ENCODE measurements at places on chromosomes 2 and 18.
A peak's percentile ranks its signal among the peaks of the same experiment; 100 is the strongest.

DNA sequence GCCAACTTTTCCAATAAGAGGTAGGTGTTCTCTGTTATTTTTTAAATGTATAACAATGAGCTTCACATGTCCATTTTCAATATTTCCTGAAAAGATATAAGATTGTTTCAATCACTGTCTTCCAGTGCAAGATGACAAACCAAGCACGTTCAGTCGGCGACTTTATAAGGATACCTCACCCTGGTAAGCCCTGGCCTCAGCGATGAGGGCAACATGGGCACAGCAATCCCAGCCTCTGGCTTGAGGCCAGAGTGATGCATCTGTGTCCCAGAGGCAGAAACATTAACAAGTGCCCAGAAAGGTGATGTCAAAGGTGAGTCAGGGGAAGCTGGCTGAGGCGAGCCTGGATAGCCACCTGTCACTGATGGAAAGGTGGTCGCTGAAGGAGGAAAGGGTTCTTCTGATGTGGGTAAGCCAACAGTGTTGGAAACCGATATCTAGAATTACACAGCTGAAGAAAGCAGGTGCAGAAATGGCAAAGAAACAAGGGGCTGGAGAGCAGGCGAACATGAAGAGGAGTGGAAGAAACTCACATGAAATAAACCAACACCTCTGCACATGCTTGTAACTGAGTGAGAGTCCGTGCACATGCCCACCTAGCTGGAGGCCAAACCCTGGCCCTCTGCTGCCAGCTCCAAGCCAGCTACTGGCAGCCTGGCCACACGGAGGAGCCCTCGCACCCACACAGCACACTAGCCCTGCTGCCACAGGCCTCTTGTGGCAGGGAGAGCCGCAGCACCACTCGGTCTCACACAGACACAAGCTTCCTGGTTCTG is 65.5 kb downstream of the FBXO15 start:
- no peak for DNase-seq

DNA sequence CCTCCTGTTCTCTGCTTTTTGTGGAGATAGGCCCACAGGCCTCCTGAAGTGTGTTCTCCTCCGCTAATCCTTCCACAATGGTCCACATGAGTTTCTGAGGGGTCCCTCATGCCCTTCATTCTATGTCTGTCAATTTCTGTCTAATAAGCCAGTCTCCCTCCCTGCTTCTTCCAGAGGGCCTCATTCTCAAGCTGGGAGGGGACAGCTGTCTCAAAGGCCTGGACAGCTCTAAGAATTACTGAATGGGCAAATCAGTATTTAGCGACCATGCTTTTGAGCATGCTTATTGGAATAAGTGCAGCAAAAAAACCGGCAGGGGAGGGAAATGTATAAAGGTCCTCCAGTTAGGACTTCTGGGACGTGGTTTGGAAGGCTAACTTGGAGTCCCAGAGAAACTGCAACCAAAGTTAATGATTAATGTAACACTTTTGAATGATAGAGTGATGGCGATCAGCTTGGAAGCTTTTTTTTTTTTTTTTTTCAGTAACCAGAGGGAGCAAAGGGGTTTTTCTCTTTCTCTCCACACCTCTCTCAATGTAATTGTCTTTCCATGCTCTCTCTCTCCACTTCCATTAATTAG is 890.7 kb upstream of the POU3F3 start:
- DNase-seq: no peak

GRCh38 chr2:125169022-125169763 is 1144.1 kb downstream of the CNTNAP5 start:
- no peak for DNase-seq

GRCh38 chr2:240197462-240198139 is 57.1 kb upstream of the OTOS start:
- no peak for DNase-seq

GRCh38 chr2:11762799-11763461 is 16.5 kb downstream of the LPIN1 start:
- DNase-seq: no peak

DNA sequence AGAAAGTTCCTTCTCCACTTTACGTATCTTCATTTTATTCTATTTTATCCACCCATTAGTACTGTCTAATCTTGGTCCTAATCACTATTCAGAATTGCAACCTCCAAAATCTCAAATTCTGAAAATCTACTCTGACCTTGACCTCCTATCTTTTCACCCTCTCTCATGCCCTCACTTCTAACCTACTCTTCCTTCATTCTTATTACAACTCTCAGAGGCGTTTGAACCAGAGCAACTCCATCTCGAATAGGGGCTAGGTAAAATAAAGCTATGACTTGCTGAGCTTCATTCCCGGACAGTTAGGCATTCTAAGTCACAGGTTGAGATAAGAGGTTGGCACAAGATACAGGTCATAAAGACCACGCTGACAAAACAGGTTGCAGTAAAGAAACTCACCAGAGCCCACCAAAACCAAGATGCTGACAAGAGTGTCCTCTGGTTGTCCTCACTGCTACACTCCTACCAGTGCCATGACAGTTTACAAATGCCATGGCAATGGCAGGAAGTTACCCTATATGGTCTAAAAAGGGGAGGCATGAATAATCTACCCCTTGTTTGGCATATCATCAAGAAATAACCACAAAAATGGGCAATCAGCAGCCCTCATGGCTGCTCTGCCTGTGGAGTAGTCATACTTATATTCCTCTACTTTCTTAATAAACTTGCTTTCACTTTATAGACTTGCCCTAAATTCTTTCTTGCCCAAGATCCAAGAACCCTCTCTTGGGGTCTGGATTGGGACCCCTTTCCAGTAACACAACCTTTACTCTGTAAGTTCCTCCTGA is 11.4 kb downstream of the CCDC88A start:
- no peak for DNase-seq

DNA sequence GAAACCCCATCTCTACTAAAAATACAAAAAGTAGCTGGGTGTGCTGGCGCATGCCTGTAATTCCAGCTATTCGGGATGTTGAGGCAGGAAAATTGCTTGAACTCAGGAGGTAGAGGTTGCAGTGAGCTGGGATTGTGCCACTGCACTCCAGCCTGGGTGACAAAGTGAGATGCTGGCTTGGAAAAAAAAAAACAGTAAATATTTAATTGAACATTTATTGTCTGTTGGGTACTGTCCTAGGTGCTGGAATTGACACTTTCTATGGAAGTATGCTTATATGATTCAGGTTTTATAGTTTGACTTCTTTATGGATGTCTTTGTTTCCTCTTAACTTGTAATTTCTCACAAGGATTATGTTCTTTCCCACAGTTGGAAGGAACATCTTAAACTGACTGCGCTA is 633.1 kb upstream of the SETBP1 start:
- DNase-seq: no peak

- DNase-seq: no peak
Observed at GRCh38 chr2:217279556-217279955, 419.7 kb upstream of the TNP1 start.

DNA sequence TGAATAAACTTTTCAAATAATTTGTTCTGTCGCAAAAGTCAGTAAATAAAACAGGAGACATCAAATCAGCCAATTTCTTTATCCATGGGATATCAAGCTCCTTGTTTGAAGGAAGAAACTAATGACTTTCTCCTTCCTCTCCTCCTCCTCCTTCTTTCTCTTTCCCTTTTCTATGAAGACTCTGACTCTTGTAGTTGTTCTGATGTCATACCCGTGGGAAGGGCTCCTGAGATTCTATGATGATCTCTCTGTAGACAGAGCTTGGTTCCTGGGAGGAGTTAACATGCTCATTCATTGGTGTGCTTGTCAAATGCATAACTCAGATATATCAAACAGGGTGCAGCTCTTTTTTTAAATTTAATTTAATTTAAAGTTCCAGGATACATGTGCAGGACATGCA is 118.7 kb upstream of the KCTD1 start:
- DNase-seq: no peak

- DNase-seq: no peak
Observed at GRCh38 chr18:48806551-48807261, 144.1 kb downstream of the SMAD7 start.

GRCh38 chr2:239640676-239641578 is 240.1 kb upstream of the HDAC4 start:
- no peak for DNase-seq

DNA sequence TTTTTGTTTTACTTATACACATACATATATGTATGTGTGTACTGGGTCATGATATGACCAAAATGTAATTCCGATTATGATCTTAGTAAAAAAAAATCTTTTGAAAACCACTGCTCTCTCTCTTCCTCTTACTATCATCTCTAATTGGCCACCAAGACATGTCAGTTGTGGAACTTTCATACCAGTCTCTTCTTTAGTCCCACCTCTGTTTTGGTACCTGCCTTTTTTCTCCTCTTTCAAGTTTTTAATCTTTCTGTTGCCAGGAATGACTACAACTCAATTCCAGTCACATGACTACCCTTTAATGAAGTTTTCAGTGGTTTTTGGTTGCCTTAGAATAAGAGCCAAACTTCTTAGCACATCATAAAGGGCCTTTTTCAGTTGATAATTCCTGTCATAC is 17.1 kb downstream of the RBM44 start:
- no peak for DNase-seq

DNA sequence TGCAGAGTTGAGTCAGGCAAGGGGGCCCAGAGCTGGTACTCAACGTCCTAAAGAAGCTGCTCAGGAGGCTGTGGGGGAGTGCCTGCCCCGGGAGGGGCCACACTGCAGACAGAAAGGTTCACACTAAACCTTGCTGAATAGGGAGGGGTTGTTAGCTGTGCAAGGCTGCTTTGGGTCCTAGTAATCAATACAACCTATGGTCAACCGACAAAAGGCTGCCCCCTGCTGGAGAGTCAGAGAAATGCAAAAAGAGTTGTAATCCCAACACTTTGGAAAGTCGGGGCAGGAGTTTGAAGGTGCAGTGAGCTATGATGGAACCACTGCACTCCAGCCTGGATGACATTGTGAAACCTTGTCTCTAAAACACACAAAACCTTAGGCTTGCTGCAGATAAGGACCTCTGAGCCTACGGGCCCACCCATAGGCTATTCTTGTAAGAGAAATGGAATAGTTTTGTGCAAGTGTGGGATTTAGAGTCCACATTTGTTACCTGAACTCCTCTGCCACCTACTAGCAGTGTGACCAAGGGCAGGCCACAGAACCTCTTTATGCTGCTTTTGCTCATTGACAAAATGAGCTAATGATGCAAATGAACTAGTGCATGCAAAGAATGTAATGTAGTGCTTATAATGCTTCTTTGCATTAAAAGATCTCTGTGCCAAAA is 81.5 kb downstream of the PRPF40A start:
- peak; percentile 47 for DNase-seq

GRCh38 chr2:150449856-150450255 is 37.6 kb downstream of the RND3 start:
- DNase-seq: no peak

GRCh38 chr2:159093497-159093896 is 125.1 kb downstream of the TANC1 start:
- no peak for DNase-seq

DNA sequence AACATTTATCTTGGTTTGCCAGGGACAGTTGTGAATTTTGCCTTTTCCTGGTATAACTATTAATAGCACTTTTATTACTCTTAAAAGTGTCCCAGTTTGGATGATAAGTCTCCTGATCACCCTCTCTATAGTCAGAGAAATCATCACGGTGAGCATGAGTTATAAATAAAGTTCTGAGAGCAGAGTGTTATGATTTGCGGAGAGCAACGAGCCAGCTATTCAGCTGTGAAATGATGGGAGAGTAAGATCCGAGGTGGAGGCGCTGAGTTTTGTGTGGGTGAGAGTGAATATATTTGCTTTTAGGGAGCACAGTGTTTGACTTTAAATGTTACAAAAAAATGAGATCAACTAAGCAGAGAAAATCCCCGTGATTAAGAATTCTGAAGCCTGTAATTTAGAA is 179.6 kb downstream of the DSC3 start:
- no peak for DNase-seq

DNA sequence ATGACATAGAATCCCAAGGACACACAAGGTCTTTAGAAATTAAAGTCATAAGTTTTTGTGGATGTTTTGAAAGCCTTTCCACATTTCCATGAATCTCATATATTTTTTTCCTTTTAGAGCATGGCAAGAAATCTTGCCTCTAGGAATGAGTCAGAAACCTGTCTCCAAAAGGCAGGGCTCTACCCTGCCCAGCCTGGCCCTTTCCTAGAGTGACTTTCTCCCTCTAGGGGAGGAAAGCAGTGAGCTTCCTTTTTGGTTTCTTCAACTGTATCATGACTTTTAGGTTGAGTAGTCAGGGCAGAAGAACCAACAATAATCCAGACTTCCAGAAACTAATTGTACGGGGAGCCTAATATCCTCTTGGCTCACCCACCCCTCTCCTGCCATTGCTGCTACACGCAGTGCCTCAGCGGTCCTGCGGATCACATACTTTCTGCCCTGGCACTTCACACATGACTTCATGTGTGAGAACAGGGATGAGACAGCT is 300.3 kb downstream of the AGPS start:
- DNase-seq: no peak

GRCh38 chr18:2494921-2495320 is 76.4 kb downstream of the METTL4 start:
- no peak for DNase-seq

- DNase-seq: no peak
Observed at GRCh38 chr18:36835927-36836326, 7.0 kb downstream of the KIAA1328 start.

- DNase-seq: no peak
Observed at GRCh38 chr18:9947248-9947647, 33.4 kb downstream of the VAPA start.

DNA sequence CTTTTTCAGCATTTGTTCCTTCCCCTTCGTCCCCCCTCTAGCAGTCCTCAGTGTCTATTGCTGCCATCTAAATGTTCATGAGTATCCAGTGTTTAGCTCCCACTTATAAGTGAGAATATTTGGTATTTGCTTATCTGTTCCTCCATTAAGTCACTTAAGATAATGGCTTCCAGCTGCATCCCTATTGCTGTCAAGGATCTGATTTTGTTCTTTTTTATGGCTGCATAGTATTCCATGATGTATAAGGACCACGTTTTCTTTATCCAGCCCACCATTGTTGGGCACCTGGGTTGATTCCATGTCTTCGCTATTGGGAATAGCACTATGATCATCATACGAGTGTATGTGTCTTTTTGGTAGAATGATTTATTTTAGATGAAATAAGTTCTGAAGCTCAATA is 166.9 kb upstream of the NCK2 start:
- DNase-seq: no peak

- DNase-seq: no peak
Observed at GRCh38 chr2:176081837-176082524, 1.8 kb downstream of the EVX2 start.

DNA sequence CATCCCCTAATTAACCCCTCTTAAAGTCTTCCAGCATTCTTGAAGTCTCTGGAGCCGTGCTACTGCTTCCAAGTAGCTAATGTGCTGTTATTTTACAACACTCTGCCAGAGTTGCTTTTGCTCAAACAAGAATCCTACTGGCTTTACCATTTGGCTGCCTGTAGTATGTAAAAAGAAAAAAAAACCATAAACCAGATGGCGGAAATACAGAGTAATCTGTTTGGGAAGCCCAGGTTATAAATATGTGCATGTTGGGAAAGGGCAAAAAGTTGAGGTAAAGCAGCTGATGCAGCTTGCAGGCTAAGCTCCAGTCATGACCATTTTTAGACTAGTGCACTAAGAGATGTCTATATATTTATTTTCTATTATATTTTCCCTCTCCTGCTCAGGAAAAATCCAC is 313.2 kb upstream of the ETAA1 start:
- DNase-seq: no peak

Data from NCI-H748 treated with DMSO at 0.1 percent for 48 hours (cell line).